ENCODE measurements at places on chromosomes 3 and 15.

DNA sequence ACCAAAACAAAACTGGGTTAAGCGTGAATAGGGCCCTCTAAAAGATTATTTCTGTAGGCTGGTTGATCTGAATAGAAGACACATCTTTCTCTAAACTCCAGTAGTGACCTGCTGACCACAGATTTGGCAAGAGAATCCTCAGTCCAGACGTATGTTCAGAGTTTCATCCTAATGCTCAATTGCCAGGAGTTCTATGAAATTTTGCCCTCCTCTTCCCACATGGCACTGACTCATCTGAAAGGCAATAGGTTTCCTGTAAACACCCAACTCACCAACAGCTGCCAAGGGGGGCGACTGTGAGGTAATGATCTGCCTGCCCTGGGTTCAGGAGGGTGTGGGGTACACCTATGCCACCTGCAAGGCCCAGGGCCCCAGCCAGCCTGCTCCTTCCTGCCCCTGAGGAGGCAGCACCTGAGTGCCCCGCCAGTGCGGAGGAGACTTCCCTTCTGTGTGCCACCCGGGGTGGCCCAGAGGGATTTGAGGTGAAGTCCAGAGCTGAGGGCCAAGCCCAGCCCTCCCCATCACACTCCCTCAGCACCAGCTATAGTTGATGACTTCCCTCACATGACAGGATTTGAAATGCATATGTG is 8.4 kb upstream of the PLA2G4D start:
- DNase-seq = peak; percentile 36

DNA sequence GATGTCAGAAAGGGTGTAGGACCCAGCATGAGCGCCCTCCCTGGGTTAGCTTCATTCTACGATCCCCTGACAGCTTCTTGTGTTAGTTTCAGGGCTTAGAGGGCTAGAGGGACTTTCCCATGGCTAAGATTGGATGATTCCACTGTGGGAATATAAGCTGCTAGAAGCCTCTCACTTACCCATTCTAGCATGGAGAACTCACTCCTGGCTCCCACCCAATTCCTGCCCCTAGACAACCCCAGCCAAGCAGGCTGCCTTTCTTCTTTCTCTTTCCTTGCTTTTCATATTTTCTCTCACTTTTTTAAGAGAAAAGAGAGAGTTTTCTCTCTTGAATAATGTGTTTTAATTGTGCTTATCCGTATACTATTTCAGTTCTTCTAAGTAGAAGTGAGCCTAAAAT is 335.1 kb upstream of the CNTN6 start:
- no peak for DNase-seq

DNA sequence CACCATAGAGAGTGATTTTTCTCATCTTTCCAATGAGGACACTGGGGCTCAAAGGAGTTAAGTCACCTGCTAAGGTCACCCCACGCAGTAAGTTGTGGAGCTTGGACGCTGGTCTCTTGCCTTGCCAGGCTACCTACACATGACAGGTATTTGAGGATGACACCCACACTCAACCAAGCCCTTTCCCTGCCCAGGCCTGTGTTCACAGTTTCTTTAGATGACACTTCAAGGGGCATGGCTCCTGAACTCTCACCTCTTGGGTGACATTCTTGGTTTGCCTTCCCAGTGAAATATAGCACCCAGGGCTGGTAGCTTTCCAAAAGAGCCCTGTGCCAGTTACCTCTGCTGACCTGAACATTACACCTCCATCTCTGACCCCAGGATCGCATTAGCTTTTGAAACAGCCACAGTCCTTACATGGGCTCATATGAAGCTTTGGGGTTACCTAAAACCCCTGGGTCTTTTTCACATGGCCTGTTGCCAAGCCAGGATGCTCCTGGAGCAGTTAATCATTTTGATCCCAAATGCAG is 148.0 kb downstream of the RPLP1 start:
- no peak for DNase-seq

DNA sequence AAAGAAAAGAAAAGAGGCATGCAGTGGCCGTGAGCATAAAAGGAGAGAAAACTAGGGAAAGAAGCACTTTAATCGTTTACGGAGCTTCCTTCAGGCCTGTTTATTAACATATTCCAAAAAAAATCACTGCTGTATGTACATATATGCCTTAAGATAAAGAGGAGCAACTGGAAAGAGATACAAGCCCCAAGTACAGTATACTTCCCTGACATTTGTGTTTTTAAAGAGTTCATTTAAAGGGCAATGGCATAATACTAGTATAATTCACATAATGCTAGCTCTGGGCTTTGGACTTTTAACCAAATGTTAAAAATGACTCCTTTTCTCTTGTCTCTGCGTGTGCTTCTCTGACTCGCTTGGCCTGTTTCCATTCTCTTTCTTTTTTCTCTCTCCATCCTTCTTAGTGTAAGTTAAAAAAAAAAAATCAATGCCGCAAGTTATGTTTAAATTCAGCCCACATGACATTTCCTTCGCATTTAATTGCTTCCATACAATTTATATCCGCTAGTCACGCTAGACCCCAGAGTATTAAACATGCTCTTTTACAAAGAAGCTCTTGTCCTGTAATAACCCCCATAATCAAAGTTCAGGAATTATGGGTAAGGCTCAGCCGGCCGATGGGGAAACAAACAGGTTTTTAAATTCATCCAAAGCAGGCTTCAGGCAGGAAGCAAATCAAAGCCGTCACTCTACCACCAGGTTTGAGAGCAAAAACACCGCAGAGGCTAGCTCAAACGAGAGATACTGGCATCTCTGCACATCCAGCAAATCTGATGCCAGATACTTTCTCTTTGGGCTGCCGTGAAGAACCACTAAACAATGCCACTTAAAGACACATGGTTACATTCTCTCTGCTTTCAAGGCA is 19.4 kb downstream of the WWTR1 start:
- DNase-seq = peak; percentile 80

- no peak for DNase-seq
Observed at GRCh38 chr15:42147431-42147735, 9.1 kb downstream of the PLA2G4F start.

DNA sequence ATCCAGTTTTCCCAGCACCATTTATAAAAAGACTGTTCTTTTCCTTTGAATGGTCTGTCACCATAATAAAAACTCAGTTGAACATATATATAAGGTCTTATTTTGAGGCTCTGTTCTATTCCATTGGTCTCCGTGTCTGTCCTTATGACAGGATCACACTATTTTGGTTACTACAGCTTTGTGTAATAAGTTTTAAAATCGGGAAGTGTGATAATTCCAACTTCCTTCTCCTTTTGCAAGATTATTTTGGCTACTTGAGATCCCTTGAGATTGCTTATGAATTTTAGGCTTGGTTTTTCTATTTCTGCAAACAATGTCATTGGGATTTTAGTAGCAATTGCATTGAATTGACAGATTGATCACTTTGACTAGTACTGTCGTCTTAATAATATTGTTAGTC is 35.7 kb downstream of the SACM1L start:
- DNase-seq = no peak

DNA sequence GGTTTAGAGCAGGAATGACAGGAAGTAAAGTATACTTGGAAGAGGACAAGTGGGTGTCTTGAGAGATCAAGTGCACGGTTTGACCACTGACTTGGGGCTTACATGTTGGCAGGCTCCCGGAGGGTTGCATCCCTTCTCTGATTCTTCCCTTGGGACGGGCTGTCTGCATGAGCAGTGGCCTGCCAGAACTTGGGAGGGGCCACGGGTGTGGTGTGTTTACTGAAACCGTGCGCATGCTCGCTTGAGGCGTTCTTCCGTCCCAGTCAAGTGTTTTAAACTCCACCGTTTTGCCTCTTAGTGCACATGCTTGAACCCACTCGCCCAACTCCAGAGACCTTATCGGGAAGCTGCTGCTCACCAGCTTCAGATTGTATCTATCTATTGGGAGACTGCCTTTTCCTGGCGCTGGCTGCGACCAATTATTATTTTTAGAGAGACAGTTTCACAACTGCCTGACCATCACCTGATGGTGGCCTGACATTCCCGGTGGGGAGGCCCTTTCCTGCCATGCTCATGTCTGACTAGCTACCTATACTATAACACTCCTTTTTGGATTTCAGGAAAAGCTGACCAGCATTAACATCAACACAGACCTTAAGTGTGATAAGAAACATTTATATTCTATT is 14.9 kb upstream of the C3orf22 start:
- DNase-seq = no peak

GRCh38 chr15:78768531-78769408 is 42.5 kb downstream of the ADAMTS7 start:
- DNase-seq = no peak

DNA sequence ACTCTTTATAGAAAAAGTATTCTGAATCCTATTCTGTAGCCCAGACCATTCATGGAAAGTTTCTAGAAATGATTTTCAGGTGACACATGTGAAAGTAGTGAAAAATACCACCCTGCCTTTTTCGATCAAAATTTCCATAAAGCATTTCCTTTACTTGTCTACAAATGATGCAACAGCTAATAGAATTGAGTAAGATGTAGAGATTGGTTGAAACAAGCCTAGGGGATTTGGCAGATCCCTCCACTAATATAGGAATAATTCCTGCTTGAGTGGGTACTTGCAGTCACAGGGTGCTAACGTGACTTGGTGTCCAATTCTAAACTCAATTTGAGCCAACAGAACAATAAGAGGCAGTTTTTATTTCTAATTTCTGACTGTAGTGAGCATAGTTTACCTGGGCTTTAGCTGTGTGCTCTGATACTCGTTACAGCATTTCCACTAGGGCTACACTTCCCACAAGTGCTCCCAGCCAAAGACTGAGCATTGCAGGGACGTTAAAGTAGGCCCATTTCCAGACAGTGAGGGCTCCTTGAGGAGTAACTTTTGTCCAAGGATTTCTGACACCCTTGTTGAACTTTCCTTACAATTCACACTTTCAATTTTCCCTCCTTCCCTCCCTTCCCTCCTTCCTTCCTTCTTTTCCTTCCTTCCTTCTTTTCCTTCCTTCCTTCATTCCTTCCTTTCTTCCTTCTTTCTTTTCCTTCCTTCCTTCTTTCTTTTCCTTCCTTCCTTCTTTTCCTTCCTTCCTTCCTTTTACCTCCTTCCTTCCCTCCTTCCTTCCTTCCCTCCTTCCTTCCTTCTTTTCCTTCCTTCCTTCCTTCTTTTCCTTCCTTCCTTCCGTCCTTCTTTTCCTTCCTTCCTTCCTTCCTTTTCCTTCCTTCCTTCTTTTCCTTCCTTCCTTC is 53.9 kb upstream of the TP63 start:
- DNase-seq = no peak

GRCh38 chr3:17985658-17986347 is 243.4 kb upstream of the TBC1D5 start:
- DNase-seq = no peak

- peak; percentile 16 for DNase-seq
Observed at GRCh38 chr15:31292391-31293015, 34.1 kb upstream of the KLF13 start.

DNA sequence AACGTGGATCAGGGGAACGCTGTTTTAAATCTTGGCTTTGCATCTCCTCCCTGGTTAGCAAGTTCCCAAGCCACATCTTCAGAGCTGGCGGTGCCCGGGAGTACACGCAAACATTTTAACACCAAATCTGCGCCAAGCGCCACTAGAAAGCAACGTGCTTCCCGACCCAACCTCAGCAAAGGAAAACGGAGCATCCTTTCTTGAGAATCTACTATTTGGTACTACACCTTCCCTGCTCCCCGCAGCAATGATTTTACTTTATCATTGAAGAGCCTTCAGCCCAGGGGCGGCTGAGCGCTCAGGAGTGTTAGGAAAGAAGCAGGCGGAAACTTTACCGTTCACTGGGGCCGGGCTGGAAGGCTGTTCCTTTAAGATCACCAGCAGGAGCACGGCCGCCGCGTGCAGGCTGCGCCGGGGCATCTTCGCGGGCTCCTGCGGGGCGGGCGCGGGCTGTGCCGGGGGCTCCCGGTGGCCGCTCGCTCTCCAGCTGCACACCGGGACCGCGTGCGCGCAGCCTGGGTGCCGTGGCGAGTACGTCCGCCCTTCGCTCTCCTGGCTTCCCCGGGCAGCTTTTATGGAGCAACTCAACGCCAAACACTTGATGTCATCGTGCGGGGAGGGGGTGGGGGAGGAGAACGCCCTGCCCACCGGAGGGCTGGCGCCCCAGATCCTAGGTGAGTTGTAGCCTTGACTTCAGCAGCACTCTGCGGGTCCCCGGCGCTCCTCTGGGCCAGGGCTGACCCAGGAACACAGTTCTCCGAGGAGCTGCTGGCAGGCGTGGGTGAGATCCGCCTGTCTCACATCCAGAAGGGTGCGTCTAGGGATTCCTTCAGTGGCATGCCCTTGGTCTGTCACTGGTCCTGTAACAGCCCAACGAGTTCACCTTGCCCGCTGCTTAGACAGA is at the start of gene CA12:
Gene CA12 (minus strand): TSS at position 546 of the 904 bp plus-strand sequence. CDS start 126 bp downstream, at position 420.
- peak; percentile 56 for DNase-seq

GRCh38 chr3:146033950-146034349 is 127.0 kb downstream of the PLOD2 start:
- DNase-seq = no peak

DNA sequence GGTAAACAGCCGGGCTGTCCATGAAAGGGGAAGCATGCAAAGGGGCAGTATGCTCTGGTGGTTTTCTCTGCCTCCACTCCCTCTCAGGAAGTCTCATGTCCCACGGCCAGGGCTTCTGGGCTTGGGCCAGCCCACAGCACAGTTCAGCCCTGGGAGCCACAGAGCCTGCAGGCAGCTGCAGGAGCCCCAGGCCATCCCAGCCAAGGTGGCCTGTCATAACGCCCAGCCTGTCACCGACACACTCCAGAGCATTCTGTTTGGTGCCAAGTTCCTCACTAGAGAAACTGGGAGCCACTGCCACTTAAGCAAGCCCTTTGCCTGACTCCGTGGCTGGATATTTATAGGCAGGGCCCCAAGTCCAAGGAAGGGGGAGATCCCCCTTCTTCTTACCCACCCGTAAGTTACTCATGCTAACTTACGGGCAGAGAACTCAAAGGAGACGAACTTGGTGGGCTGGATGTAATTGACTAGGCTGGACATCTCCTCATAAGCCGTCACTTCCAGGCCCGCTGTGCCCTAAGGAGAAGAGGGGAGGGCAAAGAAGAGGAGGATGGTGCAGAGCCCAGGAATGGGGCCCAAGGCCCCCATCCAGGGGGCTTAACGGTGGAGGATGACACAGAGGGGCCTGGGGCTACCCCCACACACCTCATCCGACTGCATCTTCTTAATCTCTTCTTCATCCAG is 11.7 kb downstream of the PLCB2 start:
- no peak for DNase-seq

DNA sequence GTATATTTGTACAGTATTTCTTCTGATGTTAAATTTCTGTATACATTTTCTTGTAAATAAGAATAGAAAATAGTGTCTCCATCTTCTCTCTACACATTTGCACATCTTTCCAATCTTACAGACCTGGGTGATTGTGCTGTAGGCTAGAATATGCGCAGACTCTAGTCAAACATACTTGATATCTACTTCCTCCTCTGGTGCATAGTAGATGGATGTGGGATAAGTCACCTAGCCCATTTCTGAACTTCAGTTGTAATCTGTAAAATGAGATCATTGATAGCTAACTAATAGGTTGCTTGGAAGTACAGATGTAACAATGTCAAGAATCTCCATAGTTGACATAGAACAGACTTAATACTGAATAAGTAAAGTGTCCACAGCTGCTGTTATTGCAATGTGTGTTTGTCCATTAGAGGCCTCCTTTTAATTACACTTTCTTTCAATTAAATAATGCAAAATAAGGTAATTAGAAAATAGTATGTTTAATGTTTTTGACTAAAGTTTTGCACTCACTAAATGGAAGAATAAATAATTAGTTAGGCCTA is 46.7 kb downstream of the ALCAM start:
- DNase-seq = no peak
